ENCODE measurements at places on chromosomes 4 and X.

- no peak for DNase-seq
Observed at GRCh38 chr4:137212601-137213000, 319.7 kb downstream of the PCDH18 start.

- DNase-seq = no peak
Observed at GRCh38 chr4:83889802-83890201, 353.9 kb downstream of the GPAT3 start.

DNA sequence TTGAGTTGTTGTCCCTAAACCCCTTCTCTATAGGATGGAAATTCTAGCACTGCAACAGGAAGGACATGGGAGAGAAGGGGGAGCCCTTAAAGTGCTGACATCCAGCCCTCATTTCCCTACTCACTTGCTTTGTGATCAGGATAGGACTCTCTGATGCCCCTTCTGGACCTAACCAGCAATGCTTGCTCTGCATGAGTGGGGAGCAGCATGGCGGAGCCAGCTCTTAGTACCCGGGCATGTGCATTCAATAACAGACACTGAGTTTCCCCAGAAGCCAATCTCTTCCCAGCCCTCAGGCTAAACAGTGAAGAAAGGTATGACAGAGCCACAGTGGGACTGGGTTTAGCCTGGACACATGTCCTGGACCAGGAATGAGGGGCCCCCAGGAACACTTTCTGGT is 14.0 kb downstream of the SOD3 start:
- no peak for DNase-seq

DNA sequence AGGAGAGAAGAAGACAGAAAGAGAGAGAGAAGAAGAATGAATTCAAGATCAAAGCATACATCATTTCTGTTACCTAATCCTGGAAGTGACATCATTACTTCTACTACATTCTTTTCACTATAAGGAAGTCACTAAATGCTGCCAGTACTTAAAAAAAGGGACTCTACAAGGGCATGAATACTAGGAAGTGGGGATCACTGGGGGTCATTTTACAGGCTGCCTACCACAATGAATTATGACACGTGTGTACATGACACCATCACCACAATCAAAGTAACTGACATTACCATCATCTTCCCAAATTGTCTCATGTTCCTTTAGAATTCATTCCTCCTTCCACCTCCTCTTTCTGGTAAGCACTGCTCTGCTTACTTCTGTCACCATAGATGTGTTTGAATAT is 227.0 kb downstream of the CPE start:
- no peak for DNase-seq

GRCh38 chrX:41526925-41527324 is 79.8 kb downstream of the NYX start:
- no peak for DNase-seq
